ENCODE measurements at places on chromosomes 2 and 18.
A peak's percentile ranks its signal among the peaks of the same experiment; 100 is the strongest.

- no peak for DNase-seq
These were observed 95.7 kb downstream of the MEIS1 start for GRCh38 chr2:66530651-66531050.

DNA sequence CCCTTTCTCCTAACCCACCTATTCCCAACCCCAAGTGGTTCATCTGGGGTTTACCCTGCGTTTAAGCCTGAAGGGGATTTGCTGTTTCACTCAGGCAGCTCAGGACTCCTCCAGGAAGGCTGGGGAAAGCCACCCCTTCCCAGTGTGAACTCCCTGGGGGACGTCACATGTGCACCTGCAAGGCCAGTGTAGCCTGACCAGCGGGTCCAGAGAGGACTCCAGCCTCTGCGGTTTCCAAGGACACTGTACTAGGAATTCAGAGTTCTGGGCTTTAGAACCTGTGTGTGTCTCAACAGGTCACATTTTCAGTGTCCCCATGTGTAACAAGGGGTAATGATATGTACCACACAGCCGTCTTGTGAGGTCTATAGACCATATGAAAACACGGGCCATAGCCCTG lies 17.9 kb downstream of the EHD3 start:
- no peak for DNase-seq

- no peak for DNase-seq
These were observed 912.5 kb upstream of the CRIM1 start for GRCh38 chr2:35443087-35443486.

GRCh38 chr2:161115605-161116380 lies 44.4 kb upstream of the TANK start:
- no peak for DNase-seq

- DNase-seq: no peak
These were observed 129.3 kb upstream of the TLK1 start for GRCh38 chr2:171289991-171290390.

GRCh38 chr2:101012054-101012705 lies 10.1 kb downstream of the RPL31 start:
- DNase-seq: no peak

DNA sequence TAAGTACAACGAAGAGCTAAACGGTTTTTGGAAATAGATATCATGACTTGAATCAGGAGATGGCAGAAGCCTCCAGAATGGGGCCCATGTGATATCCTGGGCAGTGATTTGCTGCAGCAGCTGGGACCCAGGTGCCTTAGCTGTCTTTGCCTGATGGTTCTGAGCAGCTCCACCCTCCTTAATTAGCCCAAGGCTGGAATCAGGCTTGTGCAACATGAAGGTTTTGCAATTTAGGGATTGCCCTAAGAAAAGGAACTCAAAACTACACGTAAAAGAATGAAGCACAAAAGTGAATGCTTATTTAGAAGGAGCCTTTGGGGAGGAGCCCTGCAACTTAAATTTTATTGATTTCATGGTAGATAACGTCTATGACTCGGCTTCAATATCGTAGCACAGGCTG lies 17.3 kb upstream of the CNDP2 start:
- DNase-seq: no peak

DNA sequence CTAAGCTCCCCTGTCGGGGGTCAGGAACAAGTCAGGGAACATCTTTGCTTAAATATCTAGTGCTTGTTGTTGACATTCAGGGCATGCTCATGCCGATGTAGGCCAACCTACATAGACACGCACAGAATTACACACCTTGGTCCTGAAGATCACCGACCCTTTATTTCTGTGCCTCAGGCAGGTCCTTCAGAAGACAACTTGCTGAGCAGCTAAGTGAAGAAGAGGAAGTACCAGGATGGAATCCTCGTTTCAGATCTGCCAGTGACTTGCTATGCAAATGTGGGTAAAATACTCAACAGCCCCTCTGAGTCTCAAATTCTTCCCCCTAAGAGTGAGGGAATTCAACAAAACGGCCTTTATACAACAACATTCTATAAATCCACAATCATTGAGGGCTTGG lies 494.7 kb downstream of the BCL11A start:
- DNase-seq: no peak

DNA sequence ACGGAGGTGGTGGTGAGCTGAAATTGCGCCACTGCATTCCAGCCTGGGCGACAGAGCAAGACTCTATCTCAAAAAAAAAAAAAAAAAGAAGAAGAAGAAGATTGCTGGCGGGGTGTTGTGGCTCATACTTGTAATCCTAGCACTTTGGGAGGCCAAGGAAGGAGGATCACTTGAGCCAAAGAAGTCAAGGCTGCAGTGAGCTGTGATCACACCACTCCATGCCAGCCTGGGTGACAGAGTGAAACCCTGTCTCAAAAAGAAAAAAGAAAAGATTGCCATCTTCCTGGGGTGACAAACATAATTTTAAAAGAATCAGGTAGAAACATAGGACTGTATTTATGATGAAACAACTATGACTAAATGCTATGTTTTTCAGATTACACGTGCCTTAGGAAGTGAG lies 55.1 kb upstream of the EML4 start:
- no peak for DNase-seq

GRCh38 chr2:6845312-6845711 lies 20.4 kb downstream of the CMPK2 start:
- DNase-seq: no peak

- DNase-seq: no peak
These were observed 35.6 kb downstream of the B3GNT2 start for GRCh38 chr2:62231541-62231940.

GRCh38 chr2:205462681-205463345 lies 219.5 kb upstream of the NRP2 start:
- DNase-seq: no peak

DNA sequence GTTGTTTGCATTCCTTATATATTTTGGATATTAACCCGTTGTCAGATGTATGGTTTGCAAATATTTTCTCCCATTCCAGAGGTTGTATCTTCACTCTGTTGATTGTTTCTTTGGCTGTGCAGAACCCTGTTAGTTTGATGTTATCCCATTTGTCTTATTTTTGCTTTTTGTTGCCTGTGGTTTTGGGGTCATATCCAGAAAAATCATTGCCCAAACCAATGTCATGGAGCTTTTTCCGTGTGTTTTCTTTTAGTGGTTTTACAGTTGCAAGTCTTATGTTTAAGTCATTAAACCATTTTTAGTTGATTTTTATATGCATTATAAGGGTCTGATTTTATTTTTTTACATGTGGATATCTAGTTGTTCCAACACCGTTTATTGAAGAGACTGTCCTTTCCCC lies 35.8 kb downstream of the PPIG start:
- no peak for DNase-seq

GRCh38 chr2:3379339-3379646 lies 201 bp upstream of the TRAPPC12 start:
- no peak for DNase-seq

DNA sequence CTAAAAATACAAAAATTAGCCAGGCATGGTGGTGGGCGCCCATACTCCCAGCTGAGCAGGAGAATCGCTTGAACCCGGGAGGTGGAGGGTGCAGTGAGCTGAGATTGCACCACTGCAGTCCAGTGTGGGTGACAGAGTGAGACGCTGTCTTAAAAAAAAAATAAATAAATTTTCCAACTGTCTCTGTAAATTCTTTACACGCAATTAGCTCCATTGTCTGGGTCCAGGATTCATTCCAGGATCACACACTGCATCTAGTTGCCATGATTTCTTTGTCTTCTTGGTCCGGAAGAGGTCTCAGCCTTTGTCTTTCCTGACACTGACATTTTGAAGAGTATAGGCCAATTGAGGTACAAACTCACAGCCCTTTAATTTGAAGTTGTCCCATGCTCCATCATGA lies 167.6 kb upstream of the NYAP2 start:
- DNase-seq: no peak

GRCh38 chr18:45910405-45911023 lies 56.6 kb downstream of the EPG5 start:
- DNase-seq: peak; percentile 6

- DNase-seq: no peak
These were observed 2.0 kb downstream of the GPC1 start for GRCh38 chr2:240437551-240437860.

- DNase-seq: no peak
These were observed 216.5 kb downstream of the KLHL29 start for GRCh38 chr2:23601301-23601965.

- DNase-seq: no peak
These were observed 32.9 kb downstream of the CCBE1 start for GRCh38 chr18:59664329-59664728.

DNA sequence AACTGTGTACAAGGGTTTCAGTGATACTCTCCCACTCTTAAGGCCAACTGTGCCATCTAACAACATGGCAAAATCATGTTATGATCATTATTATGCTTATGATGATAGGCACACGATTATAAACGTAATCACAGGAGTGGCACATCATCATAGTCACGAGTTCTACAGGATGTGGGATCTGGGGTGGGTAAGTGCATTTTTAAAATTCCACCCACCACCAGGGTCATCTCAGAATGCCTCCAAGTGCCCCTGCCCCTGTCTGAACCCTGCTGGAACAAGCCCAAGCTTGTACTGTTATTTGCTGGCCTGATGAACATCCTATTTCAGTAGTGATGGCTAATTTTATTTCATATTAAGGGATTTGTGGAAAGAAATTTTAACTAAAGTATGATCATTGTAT lies 117.8 kb downstream of the PTPRM start:
- DNase-seq: no peak

DNA sequence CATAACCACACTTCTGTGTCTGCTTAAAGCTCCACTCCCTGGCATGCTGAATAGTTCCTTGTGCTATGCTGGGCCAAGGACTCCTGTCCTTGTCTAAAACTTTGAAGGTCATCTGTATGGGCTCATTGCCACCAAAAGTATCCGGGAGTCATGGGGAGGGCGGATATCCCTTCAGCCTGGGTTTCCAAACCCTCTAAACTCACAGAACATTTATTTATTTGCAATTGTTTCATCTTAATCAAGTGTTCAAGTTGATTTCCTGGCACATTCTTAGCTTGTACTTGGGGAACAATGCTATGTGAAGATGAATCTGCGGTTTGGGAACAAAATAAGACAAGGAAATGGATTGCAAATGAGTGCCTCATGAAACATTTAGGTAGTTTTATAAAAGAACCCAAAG lies 1.8 kb downstream of the NOSTRIN start:
- DNase-seq: no peak

DNA sequence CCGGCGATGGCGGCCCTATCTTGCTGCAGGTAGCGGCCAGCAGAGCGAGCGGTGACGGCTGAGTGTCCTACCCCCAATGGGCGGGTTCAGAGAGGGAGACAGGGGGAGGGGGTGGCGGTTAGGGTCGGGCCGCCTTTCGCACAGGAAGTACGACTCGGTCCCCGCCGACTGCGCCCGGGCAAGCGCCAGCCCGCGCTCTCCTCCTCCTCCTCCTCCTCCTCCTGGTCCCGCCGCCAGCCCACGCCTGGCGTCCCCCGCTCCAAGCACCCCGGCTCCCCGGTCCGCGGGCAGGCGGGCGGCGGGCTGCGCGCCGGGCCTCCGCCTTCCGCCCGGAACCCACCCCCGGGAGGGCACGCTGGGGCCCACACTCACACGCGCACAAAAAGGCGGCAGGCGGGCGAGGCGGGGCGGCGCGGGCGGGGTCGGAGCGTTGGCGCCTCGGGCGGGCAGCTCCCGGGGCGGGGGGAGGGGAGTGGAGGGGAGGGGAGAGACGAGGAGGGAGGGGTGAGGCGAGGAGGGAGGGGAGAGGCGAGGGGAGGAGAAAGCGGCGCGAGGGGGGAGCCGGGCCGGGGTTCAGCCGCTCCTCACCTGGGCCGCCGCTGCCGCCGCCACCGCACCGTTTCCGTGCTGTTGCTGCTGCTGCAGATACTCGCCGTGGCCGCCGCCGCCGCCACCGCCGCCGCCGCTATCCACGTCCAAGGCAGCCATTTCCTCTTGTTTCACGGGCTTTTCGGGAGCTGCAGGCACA lies 1.2 kb downstream of the SP3 start:
- peak; percentile 58 for DNase-seq

DNA sequence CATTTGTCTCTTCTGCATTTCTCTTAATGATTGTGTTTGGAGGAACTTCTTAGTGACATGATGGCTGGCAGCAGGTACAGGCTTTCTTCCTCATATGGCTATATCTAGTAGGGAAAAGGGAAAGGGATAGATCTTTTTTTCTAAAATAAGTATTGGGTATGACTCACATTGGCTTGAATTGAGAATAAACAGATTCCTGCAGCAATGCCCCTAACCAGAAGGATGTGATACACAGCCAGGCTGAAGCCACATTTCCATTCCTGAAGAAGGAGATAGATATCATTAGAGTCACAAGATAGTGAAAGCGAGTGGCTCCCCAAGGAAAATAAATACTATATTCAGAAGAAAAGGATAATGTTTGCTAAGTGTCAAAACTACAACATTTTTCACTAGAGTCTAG lies 61.1 kb downstream of the VWC2L start:
- DNase-seq: no peak

DNA sequence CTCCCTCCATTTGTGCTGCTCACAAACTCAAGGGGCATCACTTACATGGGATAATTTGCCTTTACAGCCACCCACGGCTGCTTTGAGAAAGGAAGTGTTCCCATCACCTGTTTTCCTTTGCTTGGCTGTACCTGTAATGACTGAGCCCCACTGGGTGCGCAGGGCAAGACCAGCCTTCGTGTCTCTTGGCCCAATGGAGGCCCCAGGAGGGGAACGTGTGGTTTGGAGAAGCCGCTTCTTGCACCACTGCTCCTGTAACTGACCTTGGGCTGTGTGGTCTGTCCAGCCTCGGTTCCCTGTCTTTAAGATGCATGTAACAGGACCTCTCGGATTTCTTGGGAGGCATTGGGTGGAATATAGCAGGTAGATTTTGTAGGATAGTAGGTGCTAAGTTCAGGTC lies 41.1 kb downstream of the LDLRAD4 start:
- no peak for DNase-seq

DNA sequence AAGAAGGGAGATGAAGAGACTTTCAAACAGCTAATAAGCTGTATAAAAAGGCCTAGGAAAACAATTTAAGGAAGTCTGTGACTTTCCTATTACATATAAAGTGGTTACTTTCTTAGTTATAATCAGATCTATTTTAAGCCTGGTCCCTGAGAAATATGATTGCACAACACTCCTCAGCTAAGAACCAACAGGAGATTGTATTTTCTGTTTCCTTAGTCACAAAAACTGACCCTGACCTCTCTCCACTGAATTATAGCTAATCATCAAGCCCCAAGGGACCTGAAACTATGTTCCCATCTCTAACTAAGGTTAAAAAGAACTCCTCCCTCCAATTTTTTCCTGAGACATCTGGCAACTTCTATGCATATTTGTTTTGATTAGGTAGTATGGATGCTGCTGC lies 106.9 kb downstream of the ROCK1 start:
- DNase-seq: peak; percentile 86

GRCh38 chr18:3594760-3595368 lies 144.9 kb downstream of the TGIF1 start:
- DNase-seq: no peak
